ENCODE measurements at places on chromosomes 4 and X.

DNA sequence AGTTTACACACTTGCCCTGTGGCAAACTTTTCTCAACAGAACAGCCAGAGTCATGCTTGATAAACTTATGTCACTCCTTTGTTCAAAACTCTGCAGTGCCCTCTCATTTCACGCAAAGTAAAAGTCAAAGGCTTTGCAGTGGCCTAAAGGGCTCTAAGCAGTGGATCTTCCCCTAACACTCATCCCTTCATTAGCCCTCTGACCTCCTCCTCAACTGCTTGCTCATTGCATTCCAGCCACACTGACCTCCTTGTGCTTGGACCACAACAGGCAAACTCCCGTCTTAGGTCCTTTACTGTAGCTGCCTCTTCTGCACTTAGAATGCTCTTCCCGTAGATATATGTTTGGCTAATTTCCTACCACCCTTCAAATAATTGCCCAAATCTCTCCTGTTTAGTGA, 5.6 kb downstream of the PRDM5 start:
- ATAC-seq = no peak

- no peak for ATAC-seq
These were observed 173.1 kb downstream of the VSIG4 start for GRCh38 chrX:65866773-65867172.

DNA sequence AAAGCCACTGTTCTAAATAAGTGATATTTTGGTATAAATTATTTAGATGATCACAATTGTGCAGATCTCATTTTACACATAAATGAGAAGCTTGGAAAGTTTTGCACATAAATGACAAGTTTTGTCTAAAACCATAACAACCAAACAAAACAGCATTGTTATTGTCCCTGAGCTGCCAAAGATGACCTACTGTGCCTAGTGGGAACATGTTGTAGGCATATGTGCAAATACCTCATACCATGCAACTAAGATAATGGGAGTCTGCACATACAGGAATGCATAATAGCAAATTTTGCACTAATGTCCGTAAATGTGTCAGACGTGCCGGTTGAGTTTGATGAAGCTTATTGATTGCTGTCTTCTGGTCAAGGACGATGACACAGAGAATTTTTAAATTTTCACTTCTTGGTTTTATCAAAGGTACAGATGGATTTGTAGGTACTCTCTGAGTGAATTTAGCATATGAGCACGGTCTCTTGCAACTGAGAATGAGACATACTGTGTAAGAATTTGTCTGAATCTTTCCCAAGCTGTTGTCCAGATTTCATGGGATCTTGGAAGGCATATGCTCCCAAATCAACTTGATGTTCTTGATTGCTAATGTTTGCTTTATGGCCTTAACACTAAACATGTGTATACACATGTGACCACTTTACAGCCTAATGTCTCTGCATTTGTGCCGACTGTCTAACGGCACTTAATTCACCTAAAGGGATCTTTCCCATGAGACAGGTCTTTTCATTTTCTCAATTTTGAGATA, 1133.5 kb downstream of the FAT4 start:
- ATAC-seq = no peak

DNA sequence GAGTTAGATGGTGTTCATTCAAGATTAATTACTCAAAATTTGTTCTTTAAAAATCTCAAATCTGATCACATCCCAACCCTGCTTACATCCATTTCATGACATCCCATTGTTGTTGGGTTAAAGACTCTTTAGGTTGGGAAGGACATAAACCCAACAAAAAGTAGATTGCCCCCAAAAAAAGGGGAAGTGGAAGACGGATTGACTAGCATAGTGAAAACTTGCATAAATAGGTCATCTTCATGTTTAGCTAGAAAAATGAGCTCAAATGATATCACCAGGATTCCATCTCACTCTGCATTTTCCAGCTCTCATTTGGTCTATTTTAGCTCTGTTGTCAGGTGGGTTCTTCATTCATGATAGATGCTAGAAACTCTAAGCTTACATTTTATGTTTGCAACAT, 18.5 kb upstream of the TET2 start:
- no peak for ATAC-seq

GRCh38 chr4:76470064-76470463, 35.0 kb downstream of the SHROOM3 start:
- no peak for ATAC-seq

DNA sequence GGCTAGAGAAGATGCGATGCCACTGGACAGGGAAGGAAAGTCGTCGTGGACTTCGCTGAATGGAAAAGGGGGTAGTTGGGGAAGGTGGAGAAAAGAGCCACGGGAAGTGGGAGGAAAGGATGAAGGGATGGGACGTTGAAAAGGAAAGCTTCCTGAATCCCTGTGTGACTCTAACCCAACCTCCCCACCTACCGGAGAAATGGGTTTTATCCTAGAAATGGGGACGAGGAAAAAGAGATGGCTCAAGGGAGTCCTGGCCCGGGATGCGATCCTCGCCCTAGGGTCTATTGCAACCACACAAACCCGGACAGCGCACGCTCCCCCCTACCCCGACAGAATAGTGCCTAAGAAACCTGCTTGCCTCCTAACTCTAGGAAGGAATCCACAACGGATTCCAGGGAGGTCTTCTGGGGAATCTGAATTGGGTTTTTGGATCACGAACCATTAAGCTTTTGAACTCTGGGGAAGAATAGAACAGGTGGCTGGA, 738 bp upstream of the TSPAN5 start:
- no peak for ATAC-seq

GRCh38 chr4:157096439-157096838, 20.5 kb downstream of the GLRB start:
- ATAC-seq = no peak

DNA sequence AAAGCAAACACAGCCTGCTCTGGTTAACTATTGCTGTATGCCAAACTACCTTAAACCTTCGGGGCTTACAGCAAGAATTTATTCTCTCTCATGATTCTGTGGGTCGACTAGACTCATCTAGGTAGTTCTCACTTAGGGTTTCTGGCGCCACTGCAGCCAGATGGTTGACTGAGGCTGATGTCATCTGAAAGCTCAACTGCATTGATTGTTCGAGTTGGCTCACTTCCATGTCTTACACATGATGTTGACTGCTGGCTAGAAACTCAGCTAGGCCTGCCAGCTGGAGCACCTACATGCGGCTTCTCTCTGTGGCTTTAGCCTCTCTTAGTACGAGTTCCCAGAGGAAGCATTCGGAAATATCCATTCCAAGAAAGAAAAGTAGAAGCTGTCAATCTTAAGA, 103.2 kb downstream of the SRPX start:
- no peak for ATAC-seq

DNA sequence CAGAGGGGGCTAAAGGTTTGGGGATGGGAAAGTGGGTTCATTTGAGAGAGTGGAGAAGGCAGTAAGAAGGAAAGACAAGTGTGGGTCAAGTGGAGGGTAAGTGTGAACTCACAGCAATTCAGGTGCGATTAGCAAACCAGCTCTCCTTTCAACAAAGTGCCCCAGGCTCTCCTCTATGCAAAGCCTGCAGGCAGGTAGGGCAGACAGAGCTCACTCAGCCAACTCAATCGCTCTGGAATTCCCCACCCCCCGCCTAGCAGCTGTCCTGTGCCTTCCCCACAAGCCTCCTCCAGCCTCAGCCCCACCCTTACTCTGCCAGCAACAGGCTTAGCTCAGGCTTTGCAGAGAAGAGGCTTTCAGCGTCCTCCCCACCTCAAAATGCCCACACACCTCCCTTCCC, 14.8 kb upstream of the MAMLD1 start:
- ATAC-seq = no peak

- ATAC-seq = peak; percentile 90
These were observed at the start of gene DDX60 for GRCh38 chr4:168318266-168318895. TSS of gene DDX60 (minus strand) at chr4:168318752. CDS start at chr4:168311259, 7,493 bp downstream.

GRCh38 chrX:132059973-132060540, 37.0 kb downstream of the STK26 start:
- ATAC-seq = no peak

GRCh38 chrX:30620125-30620524, 33.1 kb upstream of the GK start:
- ATAC-seq = no peak

- peak; percentile 71 for ATAC-seq
These were observed 29.5 kb upstream of the MAP3K15 start for GRCh38 chrX:19544693-19545305.

- no peak for ATAC-seq
These were observed 7.6 kb upstream of the PRRG3 start for GRCh38 chrX:151687635-151688034.

- no peak for ATAC-seq
These were observed 675.1 kb downstream of the GRXCR1 start for GRCh38 chr4:43567644-43568043.

DNA sequence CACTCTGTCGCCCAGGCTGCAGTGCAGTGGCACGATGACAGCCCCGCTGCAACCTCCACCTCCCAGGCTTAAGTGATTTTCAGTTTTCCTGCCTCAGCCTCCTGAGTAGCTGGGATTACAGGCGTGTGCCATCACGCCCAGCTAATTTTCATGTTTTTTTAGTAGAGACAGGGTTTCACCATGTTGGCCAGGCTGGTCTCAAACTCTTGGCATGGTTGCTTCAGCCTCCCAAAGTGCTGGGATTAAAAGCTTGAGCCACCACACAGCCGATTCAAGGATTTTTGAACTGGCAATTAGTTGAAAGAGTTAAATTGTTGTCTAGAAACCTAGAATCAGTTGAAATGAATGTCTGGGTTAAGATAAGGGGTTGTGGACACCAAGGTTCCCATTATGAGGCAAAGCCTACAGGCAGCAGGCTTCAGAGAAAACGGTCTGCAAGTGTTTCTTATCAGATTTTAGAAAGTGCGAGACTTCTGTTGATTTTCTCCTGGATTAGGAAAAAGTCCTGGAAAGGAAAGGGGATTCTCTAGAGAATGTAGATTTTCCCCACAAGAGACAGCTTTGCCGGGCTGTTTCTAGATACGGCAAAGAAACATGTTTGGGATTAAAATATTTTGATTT, 8.3 kb upstream of the CCNI start:
- no peak for ATAC-seq

DNA sequence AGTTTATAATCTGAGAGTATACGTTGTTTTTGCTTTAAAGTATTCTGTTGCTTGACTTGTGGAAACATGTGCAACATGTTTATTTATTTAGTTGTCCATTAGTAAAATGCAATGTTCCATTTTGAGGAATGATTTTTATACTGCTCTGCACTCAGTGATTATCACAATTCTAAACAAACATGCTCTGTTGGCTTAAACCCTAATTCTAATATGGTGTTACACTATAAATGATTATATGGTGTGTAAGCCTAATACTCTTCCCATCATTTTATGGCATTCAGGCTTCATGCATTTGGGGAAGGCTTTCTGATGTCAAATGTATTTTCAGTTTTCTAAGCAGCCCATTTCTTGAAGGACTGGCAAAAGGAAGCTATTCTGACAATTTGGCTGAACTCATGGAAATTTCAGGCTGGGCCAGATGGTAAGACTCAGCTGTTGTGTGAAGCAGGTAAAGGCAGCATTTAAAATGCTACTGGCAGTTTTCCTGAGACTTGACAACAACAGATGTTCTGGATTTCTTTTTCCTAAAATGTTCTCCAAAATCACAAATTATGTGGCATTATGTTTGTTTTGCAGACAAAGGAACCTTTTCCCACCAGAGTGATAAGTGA, 336.7 kb upstream of the GNPDA2 start:
- ATAC-seq = no peak

- no peak for ATAC-seq
These were observed 15.3 kb upstream of the HPRT1 start for GRCh38 chrX:134444681-134445080.

DNA sequence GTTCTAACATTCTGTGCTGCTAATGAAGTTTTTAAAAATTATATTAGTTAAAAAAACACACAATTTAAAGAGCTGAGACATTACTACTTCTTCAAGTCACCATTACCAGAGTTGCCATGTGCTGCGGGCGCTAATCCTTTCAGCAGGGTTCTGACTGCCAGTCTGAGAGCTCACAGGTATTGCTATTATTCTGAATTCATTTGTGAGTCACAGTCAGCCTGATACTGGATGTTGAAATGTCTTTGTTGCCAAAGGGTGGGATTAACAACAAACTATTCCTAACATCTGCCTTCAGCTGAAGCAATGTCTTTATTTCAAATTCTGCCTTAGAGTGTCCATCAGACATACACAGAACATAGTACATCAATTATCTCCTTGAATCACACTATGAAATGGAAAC, 197.1 kb upstream of the FGF13 start:
- ATAC-seq = peak; percentile 53

GRCh38 chr4:159577241-159577640, 474.4 kb downstream of the RAPGEF2 start:
- no peak for ATAC-seq

DNA sequence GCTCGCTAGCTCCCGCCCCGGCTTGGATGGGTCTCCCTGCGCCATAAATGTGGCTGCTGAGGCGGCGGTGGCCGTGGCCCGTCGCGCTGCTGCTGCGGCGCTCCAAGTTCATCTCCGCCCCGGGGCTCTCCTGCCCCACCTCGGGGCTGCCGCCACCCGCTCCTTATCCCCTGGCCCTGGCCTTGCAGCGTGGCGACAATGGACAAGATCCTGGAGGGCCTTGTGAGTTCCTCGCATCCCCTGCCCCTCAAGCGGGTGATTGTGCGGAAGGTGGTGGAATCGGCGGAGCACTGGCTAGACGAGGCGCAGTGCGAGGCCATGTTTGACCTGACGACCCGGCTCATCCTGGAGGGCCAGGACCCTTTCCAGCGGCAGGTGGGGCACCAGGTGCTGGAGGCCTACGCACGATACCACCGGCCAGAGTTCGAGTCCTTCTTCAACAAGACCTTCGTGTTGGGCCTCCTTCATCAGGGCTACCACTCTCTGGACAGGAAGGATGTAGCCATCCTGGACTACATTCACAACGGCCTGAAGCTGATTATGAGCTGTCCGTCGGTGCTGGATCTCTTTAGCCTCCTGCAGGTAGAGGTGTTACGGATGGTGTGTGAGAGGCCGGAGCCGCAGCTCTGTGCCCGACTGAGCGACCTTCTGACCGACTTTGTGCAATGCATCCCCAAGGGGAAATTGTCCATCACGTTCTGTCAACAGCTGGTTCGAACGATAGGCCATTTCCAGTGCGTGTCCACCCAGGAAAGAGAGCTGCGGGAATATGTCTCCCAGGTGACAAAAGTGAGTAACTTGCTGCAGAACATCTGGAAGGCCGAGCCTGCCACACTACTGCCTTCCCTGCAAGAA, 763 bp downstream of the USP38 start:
- no peak for ATAC-seq

GRCh38 chrX:130139474-130140201, 26.0 kb downstream of the AIFM1 start:
- ATAC-seq = no peak

- ATAC-seq = no peak
These were observed 420.1 kb upstream of the INTU start for GRCh38 chr4:127212701-127213100.

Measured in esophagus mucosa (tissue), 1 donor.